Activated CD8-positive, alpha-beta memory T cell treated with anti-CD3 and anti-CD28 coated beads, Interleukin-2, amount 50 U/mL, for 4 hours (primary cell): ENCODE measurements at places on chromosomes 4 and X.

- DNase-seq: no peak
These were observed 128.8 kb downstream of the UCHL1 start for GRCh38 chr4:41385481-41385880.

DNA sequence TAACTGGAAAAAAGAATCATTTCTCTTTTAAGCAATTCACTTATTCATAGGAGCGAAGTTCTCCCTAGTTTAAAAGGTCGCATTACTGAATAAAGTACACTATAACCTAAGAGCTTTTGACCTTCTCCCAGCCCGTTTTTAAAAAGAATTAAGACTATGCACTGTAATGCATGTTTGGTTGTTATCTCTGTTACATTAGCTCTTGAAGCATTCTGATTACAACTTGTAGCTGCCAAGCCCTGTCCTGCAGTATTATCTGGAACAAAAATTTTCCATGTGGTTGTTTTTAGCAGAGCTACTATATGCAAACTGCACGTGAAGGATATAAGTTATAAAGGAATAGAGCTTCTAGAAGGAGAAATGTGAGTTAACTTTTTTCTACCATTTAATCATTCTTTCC, 8.1 kb downstream of the GAB1 start:
- DNase-seq: no peak

DNA sequence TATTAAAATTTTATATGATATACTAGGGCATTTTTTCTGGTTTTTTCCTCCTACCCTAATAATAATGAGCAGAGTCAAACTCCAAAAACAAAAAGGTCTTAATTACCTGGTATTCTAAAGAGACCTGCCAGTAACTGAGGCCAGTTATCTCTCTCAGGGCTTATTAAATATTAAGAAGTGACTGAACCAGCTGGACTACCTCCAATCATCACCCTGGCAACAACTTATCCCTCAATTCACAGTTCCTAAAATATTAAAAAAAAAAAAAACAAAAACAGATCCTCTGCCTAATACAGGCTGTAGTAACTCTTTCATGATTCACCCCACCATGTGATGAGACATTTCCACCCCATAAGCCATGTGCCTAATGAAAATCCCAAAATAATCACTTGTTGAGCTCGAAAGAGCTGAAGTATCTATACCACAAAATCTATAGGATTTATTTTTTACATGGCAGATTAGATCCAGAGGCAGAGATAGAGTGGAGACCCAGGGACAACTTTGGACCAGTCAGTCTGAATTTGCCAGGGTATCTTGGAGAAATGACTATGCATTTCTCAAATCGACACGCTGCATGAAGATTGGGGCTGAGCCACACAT, 698.0 kb downstream of the FAT4 start:
- DNase-seq: no peak

DNA sequence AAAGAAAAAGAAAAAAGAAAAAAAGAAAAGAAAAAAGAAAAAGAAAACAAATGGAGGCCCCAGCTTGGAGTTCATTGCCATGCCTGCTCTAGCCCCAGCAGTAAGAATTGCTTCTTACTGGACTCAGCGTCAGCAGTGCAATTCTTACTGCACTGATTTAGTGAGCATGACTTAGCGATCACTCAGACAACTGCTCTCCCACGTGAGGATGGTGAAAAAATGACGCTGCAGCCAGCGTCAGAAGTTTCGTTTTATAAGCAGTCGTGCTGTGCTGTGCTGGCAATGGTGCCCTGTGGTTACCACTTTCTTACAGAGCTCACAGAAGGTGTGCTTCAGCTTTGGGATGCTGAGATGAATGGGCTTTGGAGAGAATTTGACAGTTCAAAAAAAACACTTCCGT, 68.3 kb upstream of the DDX3X start:
- peak; percentile 39 for DNase-seq

- no peak for DNase-seq
These were observed 42.5 kb upstream of the UNC5C start for GRCh38 chr4:95591278-95591677.

DNA sequence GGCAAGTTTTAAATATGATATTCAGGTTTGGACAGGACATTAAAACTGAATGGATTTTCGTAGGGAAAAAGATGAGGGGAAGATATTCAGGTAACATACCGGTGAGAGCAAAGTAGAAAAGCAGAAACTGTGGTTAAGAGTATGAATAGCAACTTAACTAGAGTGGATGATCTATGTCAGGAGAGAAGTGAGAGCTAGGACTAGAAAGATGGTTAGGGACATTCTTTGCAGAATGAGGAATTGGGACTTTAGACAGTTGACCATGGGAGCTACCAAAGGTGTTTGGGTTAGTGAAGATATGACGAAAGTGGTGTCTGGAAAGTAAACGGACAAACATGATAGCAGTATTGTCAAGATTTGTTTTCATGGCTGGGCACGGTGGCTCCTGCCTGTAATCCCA, 45.2 kb downstream of the ANXA5 start:
- DNase-seq: no peak

DNA sequence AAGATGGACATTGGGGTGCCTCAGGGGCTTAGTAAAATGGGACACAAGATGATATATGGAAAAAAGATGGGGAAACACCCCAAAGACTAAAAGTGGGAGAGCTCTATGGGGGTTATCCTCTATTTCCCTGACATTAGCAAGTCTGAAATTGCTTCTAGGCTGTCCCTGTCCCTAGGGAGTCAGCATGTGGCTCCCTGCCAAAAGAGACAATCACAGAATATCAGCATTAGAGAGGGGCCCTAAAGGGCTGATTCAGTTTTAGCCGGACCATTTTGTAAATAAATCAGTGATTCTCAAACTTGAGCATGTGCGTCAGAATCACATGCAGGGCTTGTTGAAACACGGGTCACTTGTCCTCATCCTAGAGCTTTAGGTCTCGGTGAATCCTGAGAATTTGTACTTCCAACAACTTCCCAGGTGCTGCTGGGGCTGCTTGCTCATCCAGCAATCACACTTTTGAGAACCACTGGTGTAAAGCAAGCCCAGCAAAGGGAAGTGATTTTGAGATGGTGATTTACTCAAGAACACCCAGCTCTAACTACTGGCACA, 165.3 kb upstream of the DGKK start:
- DNase-seq: no peak

DNA sequence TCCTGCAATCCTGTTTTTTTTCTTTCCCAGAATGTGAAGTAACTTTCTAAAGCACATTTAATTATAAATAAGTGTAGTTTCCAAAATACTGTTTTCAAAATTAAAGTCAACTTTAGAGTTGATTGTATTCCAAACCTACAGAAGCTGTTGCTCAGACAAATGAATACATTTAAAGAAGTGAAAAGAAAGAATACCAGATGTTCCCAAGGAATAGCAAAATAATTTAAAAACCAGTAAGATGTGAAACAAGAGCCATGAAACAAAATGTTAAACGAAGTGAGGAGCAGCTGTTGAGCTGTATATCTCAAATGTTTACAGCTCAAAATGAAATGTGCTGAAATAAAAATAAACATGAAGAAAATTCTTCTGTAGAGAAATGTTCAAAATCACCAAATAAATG, 627.4 kb upstream of the NDST4 start:
- no peak for DNase-seq

DNA sequence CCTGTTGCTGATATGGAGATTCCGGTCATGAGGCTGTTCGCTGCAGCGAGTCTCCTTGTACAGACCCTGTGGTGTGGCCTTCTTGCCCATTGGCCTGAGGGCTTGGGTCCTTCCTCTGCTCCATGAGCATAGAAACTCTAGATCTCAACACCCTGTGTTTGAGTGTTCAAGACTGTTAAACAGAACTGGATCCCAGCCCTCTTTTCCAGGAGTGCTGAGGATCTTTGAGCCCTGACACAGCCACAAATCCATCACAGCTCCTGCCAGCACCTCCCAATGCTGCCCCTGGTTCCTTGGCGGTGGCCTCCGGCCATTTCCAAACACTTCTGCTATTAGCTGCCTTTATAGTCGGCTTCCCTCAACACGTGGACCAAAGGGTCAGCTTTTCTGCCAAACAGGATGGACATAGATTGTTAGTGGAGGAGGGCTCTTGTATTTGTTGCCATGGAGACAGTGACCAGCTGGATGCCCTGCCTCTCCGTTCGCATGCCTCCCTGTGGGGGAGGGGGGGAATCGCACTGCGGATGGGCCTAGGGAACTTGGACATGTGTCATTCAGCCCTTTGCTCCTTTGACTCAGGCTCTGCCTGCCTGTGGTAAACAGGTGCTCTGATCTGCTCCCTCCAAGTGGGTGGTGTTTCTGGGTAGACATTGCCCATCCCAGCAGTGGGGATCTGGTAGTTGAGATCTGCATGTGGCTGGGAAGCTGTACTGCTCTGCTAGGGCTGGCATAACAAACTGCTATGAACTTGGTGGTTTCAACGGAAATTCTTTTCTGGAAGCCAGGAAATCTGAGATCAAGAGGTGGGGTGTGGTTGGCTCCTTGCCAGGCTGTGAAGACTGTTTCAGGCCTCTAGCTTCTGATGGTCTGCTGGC, 6.9 kb upstream of the WDR1 start:
- no peak for DNase-seq

DNA sequence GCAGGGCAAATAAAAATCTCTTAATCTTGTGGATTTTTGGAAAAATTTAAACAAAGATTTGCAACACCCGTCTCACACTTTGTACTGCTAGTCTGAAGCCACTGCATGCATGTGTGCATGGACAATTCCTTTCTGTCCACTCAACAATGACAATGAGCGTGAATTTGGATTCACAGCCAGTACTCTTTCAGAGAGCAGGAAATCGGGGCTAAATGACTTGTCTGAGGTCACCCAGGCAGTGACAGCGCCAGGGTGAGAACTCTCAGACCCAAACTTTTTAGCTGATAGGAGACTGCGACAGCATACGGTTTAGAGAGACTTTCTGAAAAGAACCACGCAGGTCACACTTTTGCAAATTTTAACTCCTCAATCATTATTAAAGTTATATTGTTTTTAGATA, 90.9 kb downstream of the ZNF827 start:
- no peak for DNase-seq

GRCh38 chr4:23930750-23931488, 41.1 kb upstream of the PPARGC1A start:
- no peak for DNase-seq

- DNase-seq: no peak
These were observed 893 bp downstream of the RLIM start for GRCh38 chrX:74613370-74614092.

GRCh38 chrX:50169717-50170116, 31.1 kb downstream of the AKAP4 start:
- no peak for DNase-seq
